ENCODE measurements at places on chromosomes 16 and 17.

GRCh38 chr16:8649829-8650554, 24.4 kb upstream of the ABAT start:
- no peak for DNase-seq

- DNase-seq: peak; percentile 78
Observed at GRCh38 chr17:75067856-75068255, 19.9 kb upstream of the SLC16A5 start.

- DNase-seq: no peak
Observed at GRCh38 chr17:3800362-3801271, at the start of gene ITGAE. TSS of gene ITGAE (minus strand) at chr17:3801188. CDS start at chr17:3801144, 44 bp downstream.

DNA sequence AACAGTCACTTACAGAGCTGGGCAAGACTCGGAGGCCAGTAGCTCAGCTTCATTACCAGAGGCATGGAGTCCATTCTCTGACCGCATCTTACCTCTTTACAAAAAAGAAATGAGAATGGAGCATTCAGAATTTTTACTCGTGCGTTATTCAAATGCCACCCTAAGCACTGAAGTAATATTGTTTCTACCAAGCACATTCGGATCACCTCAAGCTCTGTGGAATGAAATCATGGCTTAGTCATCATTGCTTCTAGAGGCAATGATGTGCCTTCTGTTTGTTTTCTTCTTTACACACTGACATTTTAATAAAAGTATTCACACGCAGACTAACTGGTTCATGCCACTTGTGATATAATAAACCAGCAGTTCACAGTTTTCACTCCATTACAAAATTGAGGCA, 206.8 kb downstream of the PHKB start:
- no peak for DNase-seq

GRCh38 chr16:73021866-73022495, 25.9 kb downstream of the ZFHX3 start:
- DNase-seq: no peak

GRCh38 chr16:62954144-62955032, 918.1 kb upstream of the CDH8 start:
- no peak for DNase-seq

- no peak for DNase-seq
Observed at GRCh38 chr17:15181816-15182215, 83.3 kb downstream of the PMP22 start.

GRCh38 chr16:17723531-17724134, 252.9 kb upstream of the XYLT1 start:
- no peak for DNase-seq

DNA sequence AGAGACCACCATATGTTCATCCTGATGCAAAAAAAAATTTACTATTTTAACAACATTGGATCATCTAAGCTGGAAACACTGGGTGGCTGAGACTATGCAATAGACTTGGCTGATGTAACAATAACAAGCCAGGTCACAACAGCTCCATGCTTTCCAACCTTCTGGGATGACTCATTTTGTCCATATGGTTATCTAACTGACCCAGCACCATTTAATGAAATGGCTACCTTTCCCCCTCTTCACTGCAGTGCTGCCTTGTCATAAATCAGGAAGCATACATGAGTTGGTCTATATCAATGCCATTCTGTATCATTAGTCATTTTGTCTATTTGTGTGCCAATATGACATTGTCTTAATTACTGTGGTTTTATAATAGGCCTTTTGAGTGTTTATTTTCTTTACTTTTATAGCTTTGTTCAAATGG, 217.6 kb upstream of the KCNJ16 start:
- DNase-seq: no peak

DNA sequence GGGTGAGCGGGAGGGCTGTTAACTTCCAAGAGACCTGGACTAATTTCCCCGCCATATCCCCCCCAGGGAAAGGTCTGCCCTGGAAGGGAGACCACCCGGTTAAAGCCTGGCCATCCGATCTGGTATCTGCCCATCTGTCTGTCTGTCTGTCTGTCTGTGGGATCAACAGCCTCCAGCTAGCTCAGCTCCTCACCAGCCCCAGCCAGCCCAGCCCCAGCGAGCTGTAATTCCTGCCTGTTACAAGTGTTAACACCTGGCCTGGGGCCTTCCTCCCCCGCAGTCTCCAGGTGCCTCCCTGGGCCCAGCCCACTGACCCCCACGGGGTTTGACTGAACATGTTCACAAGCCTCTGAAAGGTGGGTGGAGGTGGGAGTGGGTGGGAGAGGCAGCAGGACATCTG, 4.0 kb downstream of the WNT3 start:
- DNase-seq: no peak

DNA sequence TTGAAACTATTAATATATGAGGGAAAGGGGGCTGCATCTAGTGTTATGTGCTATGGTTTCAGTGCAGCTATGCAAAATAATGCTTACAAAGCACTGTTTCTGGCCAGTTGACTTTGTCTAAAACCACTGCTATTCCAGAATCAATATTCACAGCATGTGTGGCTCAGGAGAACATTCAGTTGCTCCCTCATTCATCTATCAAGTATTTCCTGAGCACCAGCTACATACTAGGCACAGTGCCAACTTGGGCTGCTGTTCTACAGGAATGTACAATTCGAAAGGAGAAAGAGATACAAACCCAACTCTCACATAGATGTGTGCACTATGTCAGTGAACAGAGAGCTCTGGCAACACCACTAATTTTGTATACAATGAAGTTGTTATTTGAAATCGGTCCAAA, 183.0 kb downstream of the PHKB start:
- peak; percentile 38 for DNase-seq

- no peak for DNase-seq
Observed at GRCh38 chr16:80263181-80263823, 277.5 kb upstream of the DYNLRB2 start.

DNA sequence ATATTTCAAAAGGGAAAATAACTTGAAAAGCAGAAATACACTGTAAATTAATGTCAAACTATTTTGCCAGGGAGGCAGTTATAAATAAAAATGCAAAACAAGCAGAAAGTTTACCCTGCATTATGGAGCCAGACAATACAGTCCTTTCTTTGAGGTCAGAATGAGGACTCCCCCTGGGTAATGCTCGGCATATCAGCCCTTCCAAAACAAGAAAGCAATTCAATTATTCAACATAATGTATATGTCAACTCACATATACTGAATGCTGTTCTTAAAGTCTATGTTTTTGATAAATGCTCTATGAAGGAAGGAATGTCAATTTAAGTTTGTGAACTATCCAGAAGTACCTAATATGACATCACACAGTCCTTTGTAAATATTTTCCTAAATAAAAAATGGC, 72.4 kb downstream of the TTC19 start:
- no peak for DNase-seq

- DNase-seq: no peak
Observed at GRCh38 chr17:50903604-50904517, 37.7 kb upstream of the TOB1 start.

GRCh38 chr16:3695610-3696369, 21.5 kb downstream of the TRAP1 start:
- no peak for DNase-seq

DNA sequence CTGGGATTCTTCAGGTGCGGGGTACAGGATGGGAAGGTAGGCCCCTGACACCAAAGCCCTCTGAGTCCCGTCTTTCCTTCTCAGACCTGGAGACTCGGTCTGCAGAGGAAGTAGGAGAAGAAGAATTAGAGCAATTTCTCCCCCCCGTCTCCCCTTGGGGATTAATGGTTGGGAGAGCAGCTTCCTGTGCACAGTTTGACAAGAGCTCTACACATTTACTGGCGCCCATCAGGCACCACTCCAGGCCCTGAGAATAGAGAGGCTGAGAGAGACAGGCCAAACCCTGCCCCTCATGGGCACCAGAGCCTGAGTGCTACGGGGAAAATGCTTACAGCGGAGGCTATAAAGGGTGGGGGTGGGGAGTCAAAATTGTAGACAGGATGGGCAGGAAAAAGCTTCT, 3.5 kb upstream of the C16orf74 start:
- no peak for DNase-seq

DNA sequence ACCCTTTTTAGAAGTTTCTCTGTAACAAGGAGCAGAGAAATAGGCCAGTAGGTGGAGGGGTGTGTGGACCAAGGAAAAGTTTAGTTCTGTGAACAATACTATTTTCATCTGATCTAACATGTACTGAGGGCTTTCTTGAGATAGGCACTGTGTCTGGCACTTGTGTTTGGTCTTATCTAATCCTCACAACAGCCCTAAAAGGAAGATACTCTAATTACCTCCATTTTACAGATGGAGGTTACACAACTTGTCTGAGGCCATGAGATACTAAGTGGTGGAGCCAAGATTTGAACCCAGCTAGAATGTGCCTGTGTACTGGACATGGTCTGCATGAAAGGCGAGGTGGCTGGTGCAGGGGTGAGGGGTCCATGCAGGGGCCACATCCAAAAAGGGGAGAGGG, 4.5 kb downstream of the TNFSF12 start:
- DNase-seq: peak; percentile 84

GRCh38 chr17:42521036-42521435, 15.0 kb upstream of the NAGLU start:
- DNase-seq: no peak

DNA sequence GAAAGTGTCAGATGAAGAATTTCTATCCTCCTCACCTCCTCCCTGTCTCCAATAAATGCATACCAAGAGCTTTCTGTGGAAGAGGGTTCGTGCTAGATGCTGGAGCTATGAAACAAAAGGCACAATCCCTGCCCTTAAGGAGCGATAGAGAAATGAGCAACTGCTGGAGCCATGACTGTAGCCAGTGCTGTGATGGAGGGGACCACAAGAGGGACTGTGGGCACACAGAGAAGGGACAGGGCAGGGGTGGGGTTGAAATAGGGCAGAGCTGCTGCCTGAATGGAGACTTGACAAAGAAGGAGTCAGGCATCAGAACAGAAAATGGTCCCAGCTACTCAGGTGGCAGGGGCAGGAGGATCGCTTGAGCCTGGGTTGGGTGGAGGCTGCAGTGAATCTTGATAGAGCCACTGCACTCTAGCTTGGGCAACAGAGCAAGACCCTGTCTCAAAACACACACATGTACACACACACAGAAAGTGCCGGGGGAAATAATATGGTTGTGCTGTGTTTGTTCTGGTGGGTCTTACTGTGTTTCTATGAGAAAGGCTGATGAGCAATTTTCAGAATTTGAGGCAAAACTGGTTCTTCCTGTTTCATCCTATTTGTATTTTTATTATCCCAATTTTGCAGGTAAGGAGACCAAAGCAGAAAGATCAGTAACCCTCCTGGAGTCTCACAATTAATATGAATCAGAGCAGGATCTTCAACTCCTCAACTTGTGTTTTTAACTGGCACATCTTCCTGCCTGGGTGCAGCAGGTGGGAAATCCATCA, 16.5 kb downstream of the TMEM98 start:
- peak; percentile 37 for DNase-seq

DNA sequence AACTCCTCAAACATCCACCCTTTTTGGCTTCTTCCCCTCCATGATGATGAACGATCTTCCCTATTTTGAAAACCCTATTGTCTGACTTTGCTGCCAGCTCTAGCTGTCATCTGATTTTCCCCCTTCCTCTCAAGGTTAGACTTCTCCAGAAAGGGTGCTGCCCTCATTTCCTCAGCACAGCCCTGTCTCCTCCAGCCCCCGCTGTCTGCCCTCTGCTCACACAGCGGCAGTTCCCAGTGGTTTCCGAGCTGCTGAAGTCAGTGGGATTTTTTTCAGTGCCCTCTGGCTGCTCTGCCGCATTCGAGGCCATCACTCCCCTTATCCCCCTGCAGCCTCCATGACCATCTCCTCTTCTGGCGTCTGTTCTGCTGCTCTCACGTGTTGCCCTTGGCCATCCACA, 26.6 kb upstream of the C17orf107 start:
- no peak for DNase-seq

DNA sequence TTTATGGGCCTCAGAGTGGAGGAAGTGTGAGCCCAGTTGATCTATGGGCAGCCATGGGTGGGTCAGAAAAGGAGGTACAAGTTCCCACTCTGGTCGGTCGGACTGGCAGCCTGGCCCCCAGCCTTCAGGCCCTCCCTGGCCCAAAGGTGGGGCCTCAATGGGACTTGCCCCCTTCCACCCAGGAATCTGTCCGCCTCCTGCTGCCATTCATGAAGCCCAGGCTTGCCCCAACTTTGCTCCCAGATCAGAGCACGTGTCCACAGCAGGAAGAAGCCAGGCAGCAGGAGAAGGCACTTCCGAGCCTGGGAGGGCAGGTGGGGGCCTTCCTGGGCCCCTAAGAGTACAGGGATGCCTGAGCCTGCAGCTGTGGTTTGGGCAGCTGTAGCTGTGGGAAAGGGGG, 3.0 kb upstream of the CMTM3 start:
- no peak for DNase-seq

GRCh38 chr17:4487820-4488716, 10.6 kb upstream of the SPNS2 start:
- no peak for DNase-seq

DNA sequence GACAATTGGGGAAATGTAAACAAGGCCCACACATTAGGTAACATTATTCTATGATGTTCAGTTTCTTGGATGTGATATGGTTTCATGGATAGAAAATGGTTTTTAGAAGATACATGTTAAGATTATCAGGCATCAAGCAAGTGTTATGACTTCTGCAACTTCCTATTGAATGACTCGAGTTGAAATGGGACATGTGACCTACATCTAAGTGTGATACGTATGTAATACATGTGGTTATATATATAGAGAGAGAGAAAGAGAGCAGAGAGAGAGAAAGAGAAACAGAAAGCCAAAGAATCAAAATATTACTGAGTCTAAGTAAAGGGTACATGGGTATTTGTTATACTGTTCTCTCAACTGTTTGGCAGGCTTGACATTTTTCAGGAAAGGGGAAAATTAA, 1.7 kb downstream of the TMEM170A start:
- peak; percentile 39 for DNase-seq

- DNase-seq: no peak
Observed at GRCh38 chr17:50110591-50111349, 15.6 kb downstream of the PDK2 start.

- DNase-seq: peak; percentile 73
Observed at GRCh38 chr17:49343273-49343672, 18.8 kb downstream of the ZNF652 start.

DNA sequence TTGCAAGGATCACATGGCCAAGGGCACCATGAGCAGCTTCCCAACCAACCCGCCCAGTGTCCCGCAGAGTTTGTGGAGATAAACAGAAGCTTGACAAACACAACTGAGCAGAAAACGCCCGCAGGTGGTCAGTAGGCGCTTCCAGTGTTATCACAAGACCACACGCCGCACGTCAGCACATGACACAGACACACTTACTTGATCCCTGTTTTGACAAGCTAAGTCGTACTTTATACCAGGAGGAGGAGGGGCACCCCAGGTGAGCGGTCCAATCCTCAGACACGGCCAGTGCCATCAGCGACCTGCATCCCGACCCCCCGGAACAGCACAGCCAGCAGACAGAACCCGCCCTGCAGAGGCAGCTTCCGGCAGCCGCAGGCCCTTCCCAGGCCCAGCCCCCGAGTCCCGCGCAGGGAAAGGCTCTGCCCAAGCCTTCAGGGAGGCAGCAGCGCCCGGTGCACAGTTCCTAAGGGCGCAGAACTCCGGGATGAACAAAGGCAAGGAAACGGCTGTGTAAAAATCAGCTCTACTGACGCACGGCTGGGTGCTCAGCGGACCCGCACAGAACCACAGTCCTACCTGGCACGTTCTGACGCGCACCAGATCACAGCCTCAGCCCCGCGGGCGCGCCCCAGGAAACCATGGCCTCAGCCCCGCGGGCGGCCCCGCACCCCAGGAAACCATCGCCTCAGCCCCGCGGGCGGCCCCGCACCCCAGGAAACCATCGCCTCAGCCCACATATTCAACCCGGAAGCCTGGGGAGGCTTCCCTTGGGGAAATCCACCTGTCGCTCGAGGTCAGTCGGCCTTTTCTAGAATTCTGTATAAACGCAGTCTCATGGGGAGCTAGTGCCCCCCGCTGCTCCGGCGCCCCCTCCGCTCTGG, 27.8 kb downstream of the AXIN1 start:
- DNase-seq: peak; percentile 97

GRCh38 chr17:1560858-1561355, 1.7 kb downstream of the PITPNA start:
- no peak for DNase-seq

Data from hematopoietic multipotent progenitor cell treated with erythropoietin and hydrocortisone succinate and interleukin-3 and kit ligand, for 6 days (in vitro differentiated cells).